ENCODE measurements at places on chromosomes 6 and 20.
A peak's percentile ranks its signal among the peaks of the same experiment; 100 is the strongest.

DNA sequence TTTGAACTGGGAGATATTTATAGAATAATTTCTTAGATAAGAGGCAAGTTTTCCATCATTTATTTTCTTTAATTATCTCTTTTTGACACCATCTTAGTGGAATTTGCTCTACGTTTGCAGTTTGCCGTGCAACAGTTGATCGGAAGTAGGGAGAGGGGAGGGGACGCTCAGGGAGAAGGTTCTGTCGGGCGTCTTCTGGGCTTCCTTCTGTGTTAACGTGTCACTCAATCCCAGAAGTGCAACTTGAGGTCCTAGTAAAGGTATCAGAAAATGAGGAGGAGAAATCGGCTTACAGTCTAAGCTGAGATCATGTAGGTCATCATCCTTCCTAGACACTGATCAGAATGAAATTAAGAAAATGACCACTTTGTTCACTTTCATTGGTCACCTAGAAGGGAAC, 149.0 kb upstream of the SNX9 start:
- DNase-seq, result peak; percentile 35

DNA sequence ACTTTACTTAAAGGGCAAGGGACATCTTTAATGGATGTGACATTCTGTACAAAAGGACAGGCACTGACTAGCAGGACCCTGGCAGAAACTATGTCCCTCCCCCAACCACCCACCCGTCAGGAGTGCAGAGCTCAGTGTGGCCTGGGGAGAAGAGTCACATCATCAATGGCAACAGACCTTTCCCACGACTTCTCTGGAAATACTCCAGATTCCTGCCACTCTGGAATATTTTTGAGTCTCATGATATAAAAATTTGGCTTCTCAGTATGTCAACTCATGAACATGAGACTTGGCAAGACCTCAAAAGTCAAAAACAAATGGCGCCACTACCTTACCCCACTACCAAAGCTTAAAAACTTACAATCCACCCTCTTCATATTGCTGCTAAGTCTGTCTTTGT, 118.3 kb downstream of the SLC23A2 start:
- DNase-seq, result no peak

- DNase-seq, result no peak
Measured at GRCh38 chr6:118372413-118372812, 175.7 kb upstream of the PLN start.

DNA sequence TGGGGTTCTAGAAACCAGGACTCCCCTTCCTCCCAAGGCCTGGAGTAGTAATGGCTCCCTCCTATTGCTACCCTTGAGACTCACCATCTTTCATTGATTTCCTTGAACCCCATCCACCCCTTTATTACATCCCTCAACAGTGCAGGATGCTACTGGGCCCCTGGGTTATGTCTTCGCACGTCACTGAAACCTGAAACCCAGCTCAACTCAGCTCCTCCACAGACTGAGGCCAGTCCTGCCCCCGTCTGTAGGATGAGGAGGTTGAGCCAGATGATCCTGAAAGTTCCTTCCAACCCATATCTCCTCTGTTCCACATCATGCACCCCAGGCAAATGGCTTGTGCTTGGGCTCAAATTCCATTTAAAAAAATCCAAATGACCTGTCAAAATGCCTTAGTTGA, 21.4 kb downstream of the CPNE5 start:
- DNase-seq, result no peak

DNA sequence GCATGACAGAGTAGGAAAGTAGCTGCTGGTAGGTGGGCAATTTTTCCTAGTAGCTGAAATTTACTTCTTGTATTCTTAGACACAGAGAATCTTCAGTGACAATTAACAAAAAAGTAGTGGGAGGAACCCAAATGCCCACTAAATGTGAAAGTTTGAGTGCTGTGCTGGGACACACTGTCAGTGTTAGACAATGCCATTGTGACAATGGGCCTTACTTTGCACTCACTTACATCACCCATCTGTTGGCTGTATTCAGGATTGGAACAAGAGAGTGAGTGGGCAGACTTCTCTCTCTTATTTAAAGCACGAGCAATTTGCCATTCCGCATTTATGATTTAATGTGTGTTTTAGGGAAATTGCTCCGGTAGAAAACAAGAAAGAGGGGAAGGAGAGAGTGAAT, 662.5 kb downstream of the CBLN4 start:
- DNase-seq, result no peak

- no peak for DNase-seq
Measured at GRCh38 chr6:115842338-115842737, 218.4 kb downstream of the FRK start.

GRCh38 chr20:38729767-38730166, 5.5 kb downstream of the SLC32A1 start:
- DNase-seq, result no peak

GRCh38 chr6:46293641-46294316, 123.0 kb upstream of the ENPP5 start:
- DNase-seq, result no peak

DNA sequence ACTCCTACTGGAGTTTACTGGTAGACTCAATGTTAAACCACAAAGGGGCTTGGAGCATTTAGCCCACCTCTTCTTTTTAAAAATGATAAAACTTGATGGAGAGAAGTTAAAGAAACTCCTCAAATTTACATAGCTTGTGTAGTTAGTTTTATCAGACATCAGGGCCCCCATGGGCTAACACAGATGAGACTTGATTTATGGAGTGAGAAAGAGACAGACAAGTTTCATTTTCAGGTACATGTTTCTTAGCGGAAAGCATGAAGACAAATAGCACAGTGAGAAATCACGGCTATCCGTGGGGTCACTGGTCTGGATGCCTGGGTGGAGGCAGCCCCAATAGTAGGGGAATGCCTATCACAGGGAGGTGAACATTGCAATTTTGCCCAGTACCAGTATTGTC, 173.6 kb downstream of the TFAP2B start:
- no peak for DNase-seq

- no peak for DNase-seq
Measured at GRCh38 chr6:5205877-5206850, 54.6 kb downstream of the LYRM4 start.

GRCh38 chr6:80165143-80165542, 58.7 kb downstream of the BCKDHB start:
- DNase-seq, result no peak

DNA sequence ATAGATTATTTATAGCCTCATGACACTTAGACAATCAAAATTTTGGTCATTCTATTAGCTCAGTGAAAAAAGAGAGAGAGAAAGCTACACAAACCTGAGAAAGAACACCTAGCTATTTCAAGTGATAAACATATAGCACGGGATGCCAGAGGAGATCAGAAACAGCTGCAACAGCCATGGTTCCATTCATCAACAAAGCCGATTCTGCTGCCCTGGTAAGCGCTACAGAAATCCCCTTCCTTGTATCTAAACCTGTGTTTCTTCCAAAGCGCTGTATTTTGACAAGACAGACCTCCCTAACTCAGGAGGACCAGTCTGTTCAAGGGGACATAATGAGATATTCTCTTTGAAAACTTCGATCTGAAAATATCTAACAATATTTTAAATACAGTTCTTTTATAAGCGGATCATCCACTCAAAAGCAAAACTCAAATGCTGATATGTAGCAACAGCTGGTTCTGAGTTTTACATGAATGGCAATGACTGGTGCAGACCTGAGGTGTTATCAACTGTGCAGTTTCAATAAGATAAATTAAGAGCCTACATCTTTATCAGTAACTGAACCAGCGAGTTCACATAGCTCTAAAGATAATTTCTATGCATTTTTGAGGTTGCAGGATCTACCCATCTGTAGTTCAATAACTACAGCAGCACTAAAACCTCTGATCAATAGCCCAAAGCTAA, 447.8 kb downstream of the FRK start:
- no peak for DNase-seq

- DNase-seq, result no peak
Measured at GRCh38 chr6:93644611-93645010, 225.3 kb upstream of the EPHA7 start.

- DNase-seq, result no peak
Measured at GRCh38 chr6:96450082-96450769, 71.4 kb upstream of the UFL1 start.

DNA sequence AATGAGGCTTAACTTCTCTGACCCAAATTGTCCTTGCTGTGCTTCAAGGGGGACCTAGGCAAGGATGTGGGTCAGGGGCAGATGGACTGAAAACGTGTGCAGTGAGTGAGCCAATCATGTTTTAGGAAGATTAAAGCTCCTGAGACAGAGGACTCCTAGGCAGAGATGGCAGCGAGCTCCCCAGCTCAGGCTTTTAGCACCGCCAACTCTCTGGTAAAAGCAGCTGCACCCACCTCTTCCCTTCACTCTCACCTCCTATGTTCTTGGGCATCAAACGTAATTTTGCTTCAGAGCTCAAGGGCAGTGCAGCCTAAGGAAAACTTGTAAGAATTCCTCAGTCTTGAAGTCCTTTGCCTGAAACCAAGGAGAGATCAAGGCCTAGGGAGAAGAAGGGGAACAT, 10.3 kb downstream of the RPP21 start:
- no peak for DNase-seq

- no peak for DNase-seq
Measured at GRCh38 chr6:146548898-146549374, 5.3 kb downstream of the RAB32 start.

- DNase-seq, result no peak
Measured at GRCh38 chr6:101663100-101663499, 269.6 kb downstream of the GRIK2 start.

- no peak for DNase-seq
Measured at GRCh38 chr20:38724626-38725147, 401 bp downstream of the SLC32A1 start.

DNA sequence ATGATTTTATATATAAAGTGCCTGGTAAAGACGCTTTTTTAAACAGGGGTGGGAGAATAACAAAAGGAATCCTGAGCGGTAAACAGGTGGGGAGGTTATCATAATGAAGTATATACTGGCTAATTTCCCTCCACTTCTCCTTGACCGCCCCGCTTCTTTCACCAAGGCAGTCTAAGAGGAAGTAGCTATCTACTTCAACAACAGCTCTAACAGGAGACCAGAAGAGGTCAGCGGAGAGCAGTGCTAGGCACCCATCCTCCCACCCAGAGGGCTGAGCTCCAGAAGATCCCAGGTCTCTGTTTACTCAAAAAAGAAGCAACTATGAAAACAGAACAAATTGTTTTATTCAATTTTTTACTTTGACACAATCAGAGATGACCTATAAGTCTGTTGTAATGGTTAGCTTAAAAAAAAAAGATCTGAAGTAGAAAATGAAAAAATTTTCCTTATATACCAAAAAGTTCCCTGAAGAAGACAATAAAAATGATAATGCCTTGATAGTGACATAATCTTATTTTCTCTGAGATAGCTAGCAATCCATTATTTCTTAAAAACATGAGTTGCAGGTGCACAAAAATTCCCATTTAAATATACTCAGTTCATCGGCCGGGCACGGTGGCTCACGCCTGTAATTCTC, 141.1 kb downstream of the PDSS2 start:
- DNase-seq, result peak; percentile 59

GRCh38 chr6:160015778-160016684, 47.1 kb downstream of the IGF2R start:
- no peak for DNase-seq

Data from H7 (cell line).